Stimulated activated CD8-positive, alpha-beta memory T cell treated with anti-CD3 and anti-CD28 coated beads, Interleukin-2, amount 100 ng/mL, for 1 hour (primary cell): ENCODE measurements at places on chromosomes 11 and 22.

- DNase-seq, result no peak
Measured at GRCh38 chr22:36940676-36941075, 27.2 kb downstream of the CSF2RB start.

- DNase-seq, result no peak
Measured at GRCh38 chr11:2144544-2145248, 5.5 kb upstream of the IGF2 start.

DNA sequence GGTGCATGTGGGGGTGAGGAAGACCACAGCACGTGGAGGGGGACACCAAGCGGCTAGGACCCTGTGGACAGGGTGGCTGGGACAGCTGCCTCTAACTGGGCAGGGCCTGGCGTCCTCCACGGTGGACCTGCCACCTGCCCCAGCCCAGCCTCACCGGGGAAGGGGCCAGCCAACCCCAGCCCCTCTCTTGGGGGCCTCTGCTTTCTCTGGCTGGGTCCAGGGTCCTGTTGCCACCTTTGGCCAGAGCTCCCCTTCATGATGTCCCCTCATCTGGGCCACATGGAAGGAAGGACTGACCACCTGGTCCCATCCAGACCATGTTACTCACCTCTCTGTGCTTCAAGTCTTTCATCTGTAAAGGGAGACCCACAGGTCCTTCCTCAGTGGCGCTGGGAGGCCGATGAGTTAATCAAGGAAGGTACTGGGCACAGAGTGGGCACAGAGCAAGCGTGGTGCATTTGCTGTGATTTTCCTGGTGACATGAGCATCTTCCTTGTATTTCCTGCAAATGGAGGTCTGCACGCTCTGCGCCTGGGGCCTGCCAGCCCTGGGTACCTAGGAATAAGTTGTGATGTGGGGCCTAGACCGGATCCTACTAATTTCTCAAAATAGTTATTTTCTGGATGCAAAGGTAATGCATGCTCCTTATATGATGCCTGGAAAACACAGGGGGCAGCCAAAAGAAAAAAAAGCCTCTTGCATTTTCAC lies 538.4 kb downstream of the TBC1D22A start:
- DNase-seq, result no peak

- DNase-seq, result no peak
Measured at GRCh38 chr22:44260216-44261035, 52.3 kb downstream of the SHISAL1 start.

- no peak for DNase-seq
Measured at GRCh38 chr11:15888556-15889345, 467.6 kb downstream of the SOX6 start.

DNA sequence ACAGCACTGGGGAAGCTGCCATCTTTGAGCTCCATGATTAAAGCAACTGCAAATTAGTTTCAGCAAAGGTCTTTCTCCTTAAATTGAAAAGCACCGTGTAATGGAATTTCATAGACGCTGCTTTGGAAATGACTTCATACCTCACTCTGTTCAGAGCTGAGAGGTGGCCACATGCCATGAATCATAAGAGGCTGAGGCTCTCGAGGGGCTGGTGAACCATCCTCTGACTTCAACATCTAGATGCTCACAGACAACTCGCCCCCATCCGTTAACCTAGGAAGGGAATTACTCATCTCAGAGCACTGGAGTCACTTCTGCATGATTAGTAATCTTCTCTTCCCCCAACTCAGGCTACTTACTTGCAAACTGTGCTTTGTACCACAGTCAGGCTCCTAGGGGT lies 122.3 kb downstream of the RCN1 start:
- DNase-seq, result no peak

DNA sequence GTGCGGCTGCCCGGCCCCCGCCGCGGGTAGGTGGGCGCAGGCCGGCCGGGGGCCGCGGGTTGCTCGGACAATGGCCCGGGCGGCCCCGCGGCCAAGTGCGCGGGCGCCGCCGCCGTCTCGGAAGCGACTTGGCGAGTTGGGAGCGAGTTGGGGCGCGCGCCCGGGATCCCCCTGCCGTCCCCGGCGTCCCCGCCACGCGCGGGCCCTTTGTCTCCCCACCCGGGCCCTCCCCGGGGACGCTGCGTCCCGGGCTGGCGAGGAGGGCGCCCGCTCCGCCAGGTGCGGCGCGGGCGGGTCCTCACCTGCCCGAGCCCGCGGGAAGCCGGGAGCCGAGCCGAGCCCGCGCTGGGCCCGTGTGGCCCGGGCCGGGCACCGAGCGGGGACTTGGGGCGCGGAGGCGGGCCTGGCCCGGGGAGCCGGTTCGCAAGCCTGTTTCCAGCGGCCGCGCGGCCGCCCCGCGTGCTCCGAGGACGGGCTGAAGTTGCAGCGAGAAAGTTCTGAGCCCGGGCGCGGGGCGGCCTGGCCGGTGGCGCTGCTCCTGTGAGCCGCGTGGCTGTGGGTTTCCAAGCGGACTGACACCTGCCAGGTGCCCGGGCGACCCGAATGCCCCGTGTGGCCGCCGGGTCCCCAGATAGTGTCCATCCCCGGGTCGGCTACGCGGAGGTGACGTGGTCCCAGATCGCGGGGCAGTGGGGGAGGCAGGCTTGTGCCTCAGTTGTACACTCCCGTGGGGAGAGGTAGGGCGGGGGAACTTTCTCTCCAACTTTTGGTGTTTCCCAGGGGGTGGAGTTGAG lies 586 bp downstream of the LRP5 start:
- no peak for DNase-seq

- DNase-seq, result no peak
Measured at GRCh38 chr11:12110714-12111548, 541 bp downstream of the MICAL2 start.

GRCh38 chr22:20025401-20026203 lies 4.7 kb downstream of the TANGO2 start:
- DNase-seq, result no peak

- no peak for DNase-seq
Measured at GRCh38 chr22:20396639-20397038, 2.7 kb downstream of the ZNF74 start.

DNA sequence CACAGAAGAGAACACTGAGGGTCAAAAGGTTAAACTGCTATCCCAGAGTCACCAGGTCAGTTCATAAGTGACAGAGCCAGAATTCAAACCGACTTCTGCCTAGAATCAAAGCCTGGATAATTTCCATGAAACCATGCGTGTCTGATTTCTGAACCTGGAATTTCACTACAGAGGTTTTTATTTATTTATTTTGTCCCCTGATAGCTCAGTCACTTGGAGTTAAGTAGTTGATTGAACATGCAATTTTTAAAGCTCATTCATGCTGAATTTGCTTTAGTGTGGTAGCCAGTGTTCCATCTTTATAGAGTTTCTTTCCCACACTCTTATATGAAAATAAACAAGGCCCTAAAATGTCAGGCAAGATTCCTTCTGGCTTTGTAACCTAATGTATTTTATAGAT lies 93.2 kb downstream of the NAV2 start:
- DNase-seq, result no peak
